Hepatocyte (in vitro differentiated cells): ENCODE measurements at places on chromosomes 2 and 18. TPM values are rescaled to one million over a fixed set of nuclear protein-coding genes. Genes with fewer than 3 reads are reported as not detected.

The ASB3 gene
- 14.8 and 17.6 TPM in 2 replicates for total RNA-seq

The ZNF385B gene
- 1.5 and 2.4 TPM in 2 replicates for total RNA-seq

The KLHL41 gene
- total RNA-seq, result 1.8 and 2.0 TPM in 2 replicates

The DNAJC10 gene
- 104 and 120 TPM in 2 replicates for total RNA-seq

The SOCS6 gene
- total RNA-seq, result 28.0 and 35.3 TPM in 2 replicates

The GBX2 gene
- not detected in 2 replicates for total RNA-seq

The TMEM247 gene
- total RNA-seq, result not detected in 2 replicates

The SMYD5 gene
- total RNA-seq, result 15.5 and 28.3 TPM in 2 replicates

The CCT4 gene
- 107 and 115 TPM in 2 replicates for total RNA-seq

The FRZB gene
- total RNA-seq, result 72.9 and 118 TPM in 2 replicates

The WNT10A gene
- 1.9 and 2.3 TPM in 2 replicates for total RNA-seq

The MBOAT2 gene
- 14.1 and 35.2 TPM in 2 replicates for total RNA-seq

The IKZF2 gene
- total RNA-seq, result 13.1 and 13.9 TPM in 2 replicates

The NLRC4 gene
- 0.13 and 0.92 TPM in 2 replicates for total RNA-seq

The PAX3 gene
- not detected in 2 replicates for total RNA-seq

The PPP1CB gene
- total RNA-seq, result 250 and 269 TPM in 2 replicates

The ITGA6 gene
- 51.4 and 64.8 TPM in 2 replicates for total RNA-seq

The TMEFF2 gene
- 0.43 and 0.68 TPM in 2 replicates for total RNA-seq

The LOXHD1 gene
- not detected in 2 replicates for total RNA-seq

The DNER gene
- total RNA-seq, result 0.37 and 0.48 TPM in 2 replicates

The DSEL gene
- total RNA-seq, result 15.7 and 18.9 TPM in 2 replicates

The LIMS4 gene
- 0.90 and 3.0 TPM in 2 replicates for total RNA-seq
